ENCODE measurements at places on chromosomes 5 and 9. TPM values are rescaled to one million over a fixed set of nuclear protein-coding genes. Genes with fewer than 3 reads are reported as not detected.

GRCh38 chr5:38678076-38678475, 121.6 kb upstream of the LIFR start:
- no peak for DNase-seq

GRCh38 chr5:112005623-112005930, 248.6 kb upstream of the NREP start:
- no peak for DNase-seq

DNA sequence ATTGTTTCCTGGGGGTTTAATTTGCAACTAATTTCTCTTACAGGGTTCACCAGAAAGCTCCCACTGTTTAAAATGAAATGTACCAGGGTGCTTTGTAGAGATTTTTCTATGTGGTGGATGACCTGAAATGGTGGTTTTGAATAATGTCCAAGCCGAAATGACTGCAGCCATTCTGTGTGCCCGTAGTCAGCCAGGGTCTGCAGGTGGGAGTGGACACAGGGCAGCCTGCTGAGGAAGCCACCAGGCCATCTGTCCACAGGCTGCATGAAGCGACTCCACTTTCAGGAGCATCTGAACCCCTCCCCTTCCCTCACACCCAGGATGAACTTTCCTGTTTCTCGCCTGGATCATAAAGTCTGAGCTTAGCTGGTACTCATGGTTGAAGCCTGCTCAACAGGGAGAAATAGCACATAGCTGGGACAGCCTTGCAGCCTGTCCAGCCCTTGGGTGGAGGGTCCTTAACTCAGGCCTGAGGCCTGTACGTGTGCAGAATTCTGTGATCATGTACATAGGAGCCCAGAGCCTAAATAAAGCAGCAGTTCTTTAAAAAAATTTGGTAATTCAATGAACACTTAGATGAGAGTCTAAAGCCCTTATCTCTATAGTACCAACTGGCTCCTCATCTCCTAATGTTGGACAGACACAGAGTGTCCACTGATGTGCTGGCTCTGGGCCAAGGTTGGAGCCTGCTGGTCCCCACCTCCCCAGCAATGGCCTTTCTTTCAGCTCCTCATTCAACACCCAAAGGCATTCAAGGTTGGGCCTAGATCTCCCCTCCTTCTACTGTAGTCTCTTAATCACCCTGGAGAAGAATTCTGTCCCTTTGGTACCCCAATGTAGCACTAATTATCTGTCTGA, 72.8 kb downstream of the SHB start:
- DNase-seq, result peak; percentile 32

GRCh38 chr5:125203912-125204311, 457.5 kb upstream of the ZNF608 start:
- DNase-seq, result no peak

DNA sequence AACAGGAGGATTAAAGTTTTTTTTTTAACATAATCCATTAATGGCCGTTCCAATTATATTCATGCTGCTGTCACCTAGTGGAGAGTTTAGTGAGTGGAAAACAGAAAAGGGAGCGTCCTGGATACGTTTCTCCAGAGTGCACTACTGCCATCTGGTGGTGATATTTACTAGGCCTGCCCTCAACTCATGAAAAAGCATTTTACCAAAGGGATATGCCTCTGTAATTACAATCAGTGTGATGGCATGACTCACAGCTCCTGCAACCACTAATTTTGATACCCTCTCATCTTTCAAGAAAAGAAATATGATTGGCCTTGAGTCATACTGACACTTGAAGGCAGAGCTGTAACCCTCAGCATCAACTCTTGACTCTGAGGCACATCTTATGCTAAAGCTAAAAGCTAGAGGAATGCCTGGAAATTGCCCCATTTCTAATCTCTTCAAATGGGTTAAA, 20.1 kb downstream of the MINAR2 start:
- DNase-seq, result no peak

GRCh38 chr5:90514520-90514919, 14.9 kb downstream of the LYSMD3 start:
- DNase-seq, result no peak

DNA sequence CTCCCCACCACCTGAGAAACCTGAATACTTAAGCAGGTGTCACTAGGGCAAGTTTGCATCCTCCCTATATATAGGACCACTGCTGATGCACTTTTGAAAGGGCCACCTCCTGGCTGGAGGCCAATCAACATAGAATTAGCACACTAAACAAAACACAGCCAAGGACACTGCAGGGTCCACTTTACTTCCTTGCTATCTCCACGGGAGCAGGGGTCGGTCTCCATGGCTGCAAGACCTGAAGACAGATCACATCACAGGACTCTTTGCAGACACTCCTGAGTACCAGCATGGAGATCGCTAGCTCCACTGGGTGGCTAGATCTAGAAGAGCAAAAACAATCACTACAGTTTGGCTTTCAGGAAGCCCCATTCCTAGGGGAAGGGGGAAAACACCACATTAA, 72.3 kb downstream of the C9orf153 start:
- DNase-seq, result no peak

GRCh38 chr5:54590824-54591223, 73.3 kb downstream of the SNX18 start:
- no peak for DNase-seq

DNA sequence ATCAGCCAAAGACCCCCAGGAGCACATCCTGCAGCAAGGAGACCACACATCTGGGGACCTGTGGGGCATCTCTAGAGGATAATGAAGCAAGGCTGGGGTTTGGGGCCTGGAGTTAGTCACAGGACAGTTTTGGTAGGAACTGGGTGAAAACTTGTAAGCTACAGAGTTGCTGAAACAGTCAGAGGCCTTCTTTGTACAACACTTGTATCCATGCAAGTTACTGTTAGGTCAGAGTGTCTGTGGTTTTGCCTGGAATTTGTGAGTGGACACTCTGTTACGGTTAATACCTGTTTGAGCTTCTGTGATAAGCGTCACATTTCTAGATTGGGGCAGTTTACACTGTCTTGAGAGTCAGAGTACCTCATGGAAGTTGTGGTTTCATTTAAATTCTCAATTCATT, 22.6 kb upstream of the ASPN start:
- DNase-seq, result no peak

DNA sequence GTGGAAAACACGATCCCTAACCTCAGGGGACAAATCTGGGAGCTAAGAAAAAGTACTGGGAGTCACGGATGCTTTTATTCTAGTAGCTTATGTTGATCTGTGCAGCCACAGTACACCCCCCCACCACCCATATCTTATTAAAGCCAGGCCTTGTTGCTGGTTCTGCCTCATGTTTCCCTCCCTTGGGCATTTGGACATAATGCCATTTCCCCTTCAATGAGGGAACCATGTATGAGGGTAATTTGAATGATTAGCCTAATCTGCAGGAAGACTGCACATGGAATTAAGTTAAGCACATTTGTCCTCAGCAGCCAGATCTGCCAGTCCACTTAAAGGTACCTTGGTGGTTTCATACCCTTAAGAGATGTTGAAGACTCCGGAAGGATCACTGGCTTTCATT, 102.0 kb downstream of the ARHGAP26 start:
- no peak for DNase-seq

DNA sequence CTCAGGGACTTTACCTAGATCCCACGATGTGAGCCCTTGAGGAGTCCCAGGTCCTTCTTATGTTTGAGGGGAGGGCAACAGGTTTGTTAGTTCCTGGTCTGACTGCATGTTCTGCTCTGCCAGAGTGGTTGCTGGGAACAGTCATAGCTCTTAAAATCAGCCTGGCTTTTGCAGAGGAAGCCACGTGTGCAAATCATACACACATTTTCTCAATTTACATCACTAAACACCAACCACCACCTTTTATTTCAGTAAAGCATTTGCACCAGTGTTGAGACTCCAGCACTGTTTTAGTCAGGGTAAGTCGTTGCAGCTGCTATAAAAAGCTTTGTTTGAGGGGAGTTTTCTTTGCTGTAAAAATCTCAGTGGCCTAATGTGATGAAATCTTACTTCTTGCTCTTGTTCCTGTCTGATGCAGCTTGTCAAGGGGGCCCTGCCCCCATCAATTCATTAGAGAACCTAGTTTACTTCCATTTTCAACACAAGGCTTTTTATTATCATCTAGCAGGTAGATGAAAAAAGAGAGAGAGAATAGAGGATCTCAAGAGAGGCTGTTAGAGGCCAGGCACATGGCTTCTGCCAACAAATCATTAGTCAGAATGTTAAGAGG, 70.3 kb upstream of the VCAN start:
- no peak for DNase-seq

DNA sequence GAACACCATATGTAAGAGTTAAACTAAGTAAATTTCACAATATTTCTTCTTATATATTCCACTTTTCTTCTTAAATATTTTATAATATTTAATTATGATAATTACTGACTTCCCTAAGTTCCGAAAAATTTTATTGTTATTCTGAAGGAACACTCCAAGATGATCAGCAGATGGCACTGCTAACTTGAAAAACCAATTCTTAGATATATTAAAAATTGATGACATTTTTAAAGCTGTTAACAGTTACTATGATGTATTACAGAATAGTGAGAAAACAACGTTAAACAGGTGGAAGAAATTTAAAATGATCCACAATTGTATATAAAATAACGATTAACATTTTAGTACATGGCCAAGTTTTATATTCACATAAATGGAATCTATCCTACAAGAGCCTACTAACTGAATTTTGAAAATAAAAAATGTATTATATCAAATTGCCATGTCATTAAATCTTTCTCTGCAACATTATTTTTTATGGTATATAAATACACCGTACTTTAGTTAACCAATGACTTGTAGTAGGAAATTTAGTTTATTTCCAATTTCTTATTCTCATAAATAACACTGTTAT, 30.1 kb upstream of the MUSK start:
- DNase-seq, result no peak

GRCh38 chr9:137986268-137987099, 108.9 kb downstream of the CACNA1B start:
- peak; percentile 78 for DNase-seq

- DNase-seq, result peak; percentile 82
Measured at GRCh38 chr5:14816999-14817761, 54.4 kb downstream of the ANKH start.

- DNase-seq, result no peak
Measured at GRCh38 chr5:148455185-148455584, 71.4 kb downstream of the FBXO38 start.

DNA sequence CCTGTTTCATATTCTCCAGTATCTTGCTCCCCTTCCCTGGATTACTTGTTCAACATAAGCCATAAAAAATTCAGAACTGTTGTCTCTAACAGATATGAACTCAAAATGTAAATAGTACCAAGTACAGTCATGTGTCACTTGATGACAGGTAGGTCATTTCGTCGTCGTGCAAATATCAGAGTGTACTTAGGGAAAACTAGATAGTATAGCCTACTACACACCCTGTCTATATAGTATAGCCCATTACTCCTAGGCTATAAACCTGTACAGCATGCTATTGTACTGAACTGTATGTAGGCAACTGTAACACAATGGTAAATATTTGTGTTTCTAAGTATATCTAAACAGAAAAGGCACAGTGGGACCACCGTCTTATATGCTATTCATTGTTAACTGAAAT, 39.1 kb downstream of the SMIM15 start:
- DNase-seq, result no peak

GRCh38 chr5:19492861-19493260, 495.1 kb downstream of the CDH18 start:
- no peak for DNase-seq

- DNase-seq, result no peak
Measured at GRCh38 chr9:111843971-111844370, 49.2 kb upstream of the SHOC1 start.

GRCh38 chr9:113156880-113157279, 6.1 kb downstream of the SLC31A2 start:
- DNase-seq, result no peak

GRCh38 chr5:178063277-178063676, 50.1 kb upstream of the N4BP3 start:
- no peak for DNase-seq

- no peak for DNase-seq
Measured at GRCh38 chr9:89668216-89668865, 63.5 kb downstream of the GADD45G start.

DNA sequence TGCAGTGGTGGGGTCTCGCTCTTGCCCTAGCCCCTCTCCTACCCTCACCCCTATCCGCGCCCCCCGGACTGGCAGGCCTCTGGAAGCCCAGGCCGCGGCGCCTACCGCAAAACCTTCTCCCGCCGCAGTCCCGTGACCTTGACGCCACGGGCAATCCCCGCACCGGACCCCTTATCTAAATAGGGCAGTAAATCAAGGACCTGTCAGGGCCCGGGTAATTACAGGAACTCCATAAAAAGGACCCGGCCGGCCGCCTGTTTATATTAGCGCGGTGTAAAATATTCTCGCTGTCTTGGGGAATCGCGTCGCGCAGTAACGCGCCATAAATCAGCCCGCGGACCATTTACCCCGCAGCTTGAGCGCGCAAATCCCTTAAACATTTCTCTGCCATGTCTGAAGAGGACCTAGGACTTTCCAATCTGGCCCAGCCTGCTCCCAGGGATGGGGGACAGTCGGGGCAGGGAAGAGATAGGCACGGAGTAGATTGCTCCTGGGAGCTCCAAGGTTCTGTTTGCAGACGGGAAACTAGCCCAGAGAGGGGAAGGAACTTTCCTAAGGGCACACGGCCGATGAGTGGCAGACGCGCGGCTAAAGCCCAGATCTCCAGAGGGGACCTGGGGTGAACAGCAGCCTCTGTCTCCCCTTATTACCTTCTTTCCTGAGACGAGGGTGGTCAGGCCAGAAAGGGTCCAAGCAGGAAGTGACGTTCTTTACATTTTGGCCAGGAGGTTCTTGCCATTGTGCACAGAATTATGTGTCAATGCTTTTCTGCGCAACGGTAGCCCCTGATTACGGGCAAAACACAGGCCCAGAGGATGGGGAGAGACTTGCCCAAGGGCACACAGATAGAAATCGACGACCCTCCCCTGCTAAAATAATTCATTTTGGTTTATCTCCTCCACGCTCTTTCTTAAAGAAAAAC, 4.8 kb upstream of the HAND1 start:
- DNase-seq, result no peak

DNA sequence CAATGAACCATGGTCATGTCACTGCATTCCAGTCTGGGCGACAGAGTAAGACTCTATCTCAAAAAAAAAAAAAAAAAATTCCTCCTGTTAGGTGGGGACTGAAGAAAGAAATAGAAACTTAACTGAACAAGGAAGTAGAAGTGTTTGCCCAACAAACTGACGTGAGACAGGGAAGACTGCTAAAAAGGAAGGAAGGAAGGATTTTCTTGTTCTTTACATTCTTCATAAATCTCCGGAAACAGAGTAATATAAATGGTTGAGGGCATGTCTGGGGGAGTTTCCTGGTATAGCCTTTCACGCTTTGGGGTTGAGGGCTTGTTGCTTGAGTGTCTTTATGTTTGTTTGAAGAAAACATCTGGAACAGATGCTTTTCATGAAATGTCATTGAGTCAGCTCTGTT, 3.1 kb downstream of the TOR1B start:
- DNase-seq, result no peak

The PRUNE2 gene
- total RNA-seq, result 477 TPM

The CIZ1 gene
- 88.3 TPM for total RNA-seq

The EMB gene
- total RNA-seq, result 43.6 TPM

The PRKACG gene
- not detected for total RNA-seq

The VLDLR gene
- total RNA-seq, result 44.4 TPM

The FGF10 gene
- 12.2 TPM for total RNA-seq

The FRMPD1 gene
- not detected for total RNA-seq

The SHOC1 gene
- not detected for total RNA-seq

The GDF9 gene
- total RNA-seq, result 0.33 TPM

The PCDHB16 gene
- 5.0 TPM for total RNA-seq

The TMEM252 gene
- total RNA-seq, result not detected

The FOXD4L6 gene
- total RNA-seq, result not detected

The GRIN1 gene
- not detected for total RNA-seq

The HRCT1 gene
- 4.8 TPM for total RNA-seq

All from posterior vena cava (tissue), 2 donors.